M059J (cell line): ENCODE measurements at places on chromosomes 11 and 22.
A peak's percentile ranks its signal among the peaks of the same experiment; 100 is the strongest.

- DNase-seq, result no peak
Measured at GRCh38 chr11:2761131-2762030, 61.6 kb upstream of the KCNQ1OT1 start.

GRCh38 chr22:23847310-23847920 is 8.6 kb upstream of the DERL3 start:
- DNase-seq, result no peak

DNA sequence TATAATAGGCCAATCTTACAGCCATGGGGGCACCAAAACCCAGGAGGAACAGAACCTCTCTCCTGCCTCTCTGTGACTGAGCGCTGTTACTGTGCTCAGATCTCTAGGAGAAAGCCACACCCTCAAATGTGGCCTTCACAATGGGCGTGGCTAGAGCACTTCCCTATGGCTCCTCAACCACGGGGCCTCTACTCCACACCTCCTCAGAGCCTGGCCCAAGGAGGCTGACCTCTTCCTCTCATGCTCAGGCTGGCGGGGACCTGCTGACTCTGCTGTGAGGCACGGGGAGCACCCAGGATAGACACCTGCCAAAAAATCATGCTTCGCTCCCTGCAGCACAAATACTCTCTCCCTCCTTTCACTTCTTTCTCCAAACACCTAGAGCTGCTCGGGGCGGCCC is 41.0 kb downstream of the C11orf58 start:
- DNase-seq, result peak; percentile 22

- peak; percentile 83 for DNase-seq
Measured at GRCh38 chr11:77244277-77245027, 57.0 kb downstream of the GDPD4 start.

DNA sequence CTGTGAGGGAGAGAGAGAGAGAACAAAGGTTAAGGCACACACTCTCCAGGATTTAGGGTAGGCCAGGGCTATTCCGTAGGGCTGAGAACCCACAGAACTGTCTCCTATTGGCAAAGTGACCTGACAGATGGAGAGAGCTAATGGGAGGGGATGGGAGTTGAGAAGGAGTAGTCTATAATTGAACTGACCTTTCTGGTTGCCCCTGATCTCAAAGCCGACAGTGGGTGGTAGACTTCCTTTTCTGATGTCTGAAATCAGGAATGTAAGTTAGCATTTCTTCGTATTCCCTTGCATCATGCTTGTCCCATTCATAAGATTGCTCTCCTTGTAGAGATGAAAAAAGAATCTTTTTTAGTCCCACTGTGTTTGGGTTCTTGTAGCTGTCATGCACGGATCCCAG is 210.1 kb downstream of the NTM start:
- DNase-seq, result no peak

DNA sequence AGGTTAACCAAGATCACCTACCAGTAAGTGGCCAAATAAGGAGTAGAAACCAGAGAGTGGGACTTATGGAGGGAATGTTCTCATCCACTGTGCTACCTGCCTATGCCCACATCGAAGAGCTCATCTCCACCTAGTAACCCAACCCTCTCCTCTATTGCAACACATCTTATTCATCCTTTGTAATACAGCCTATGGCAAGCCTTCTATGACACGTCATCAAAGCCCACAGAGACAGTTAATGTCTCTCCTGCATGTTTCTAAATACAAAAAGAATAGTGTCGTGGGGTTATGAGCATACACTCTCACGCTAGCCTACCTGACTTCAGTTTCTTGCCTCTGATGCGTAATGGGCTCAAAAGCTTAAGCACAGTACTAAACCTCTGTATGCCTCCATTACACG is 1158.1 kb upstream of the TENM4 start:
- DNase-seq, result peak; percentile 64

DNA sequence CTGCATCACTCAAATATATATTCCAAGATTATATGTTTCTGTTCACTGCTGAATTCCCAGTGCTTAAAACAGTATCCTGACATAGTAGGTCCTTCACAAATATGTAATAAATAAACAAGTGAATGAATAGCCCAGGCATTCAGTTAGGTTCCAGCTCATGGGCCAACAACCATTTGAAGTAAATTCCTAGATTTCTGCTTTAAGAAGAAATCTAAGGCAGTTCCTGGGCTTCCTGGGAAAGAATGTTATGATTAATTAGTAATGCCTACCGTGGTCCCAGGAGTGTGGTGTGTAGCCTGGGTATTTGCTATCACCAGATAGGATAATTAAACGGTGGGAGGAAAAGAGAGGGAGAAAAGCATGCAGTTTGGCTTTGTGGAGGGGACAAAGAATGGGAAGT is 576.8 kb downstream of the SOX6 start:
- DNase-seq, result no peak

GRCh38 chr11:72225411-72225951 is 914 bp downstream of the INPPL1 start:
- no peak for DNase-seq

GRCh38 chr22:39575552-39575825 is 4.9 kb downstream of the CACNA1I start:
- DNase-seq, result no peak

- no peak for DNase-seq
Measured at GRCh38 chr22:40764763-40765441, 54.2 kb downstream of the SLC25A17 start.

- DNase-seq, result no peak
Measured at GRCh38 chr22:46976143-46976542, 213.7 kb downstream of the TBC1D22A start.

- no peak for DNase-seq
Measured at GRCh38 chr22:30947173-30947815, 21.3 kb downstream of the MORC2 start.

DNA sequence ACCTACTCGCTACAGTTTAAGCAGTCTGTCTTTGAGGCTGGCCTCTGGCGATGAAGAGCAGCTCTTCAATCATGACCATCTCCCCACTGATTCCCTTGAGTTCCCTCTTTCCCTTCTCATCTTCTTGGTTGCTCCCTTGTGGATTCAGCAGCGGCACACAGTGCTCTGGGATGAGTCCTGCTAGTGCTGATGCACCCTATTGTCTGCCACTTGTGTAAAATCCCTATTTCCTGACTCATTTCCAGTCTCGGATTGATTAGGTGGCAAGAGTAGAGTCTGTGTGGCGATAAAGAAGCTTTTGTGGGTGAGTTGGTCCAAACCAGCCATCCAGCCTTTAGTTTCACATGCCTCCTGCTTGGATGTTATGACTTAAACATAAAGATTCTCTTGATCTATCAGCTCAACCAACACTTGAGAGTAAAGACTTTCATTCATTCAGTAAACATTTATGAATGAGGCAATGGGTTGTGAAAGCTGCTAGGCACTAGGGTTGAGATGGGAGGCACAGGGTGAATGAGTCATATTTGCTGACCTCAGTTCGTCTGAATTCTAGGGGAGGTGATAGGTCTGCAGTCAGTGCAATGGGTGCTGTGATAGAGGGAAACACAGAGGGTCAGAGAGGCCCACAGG is 219.4 kb upstream of the RAG2 start:
- DNase-seq, result peak; percentile 11

DNA sequence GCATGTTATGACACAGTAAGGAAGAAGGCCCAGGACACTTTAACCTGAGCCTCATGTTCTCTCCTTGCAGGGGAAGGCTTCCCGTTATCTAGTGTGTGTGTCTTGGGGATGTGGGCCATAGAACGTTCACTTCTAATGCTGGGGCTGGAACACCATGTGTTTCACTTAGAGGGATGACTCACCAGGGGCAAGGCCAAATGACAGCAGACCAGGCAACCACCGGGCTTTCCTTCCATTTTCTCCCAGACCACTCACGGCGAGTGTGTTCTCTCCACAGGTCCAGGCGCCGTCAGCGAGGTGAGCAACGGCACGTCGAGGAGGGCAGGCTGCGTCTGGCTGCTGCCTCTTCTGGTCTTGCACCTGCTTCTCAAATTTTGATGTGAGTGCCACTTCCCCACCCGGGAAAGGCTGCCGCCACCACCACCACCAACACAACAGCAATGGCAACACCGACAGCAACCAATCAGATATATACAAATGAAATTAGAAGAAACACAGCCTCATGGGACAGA is 964.4 kb downstream of the NTM start:
- DNase-seq, result no peak

GRCh38 chr22:35555483-35555890 is 14.9 kb downstream of the RASD2 start:
- no peak for DNase-seq

DNA sequence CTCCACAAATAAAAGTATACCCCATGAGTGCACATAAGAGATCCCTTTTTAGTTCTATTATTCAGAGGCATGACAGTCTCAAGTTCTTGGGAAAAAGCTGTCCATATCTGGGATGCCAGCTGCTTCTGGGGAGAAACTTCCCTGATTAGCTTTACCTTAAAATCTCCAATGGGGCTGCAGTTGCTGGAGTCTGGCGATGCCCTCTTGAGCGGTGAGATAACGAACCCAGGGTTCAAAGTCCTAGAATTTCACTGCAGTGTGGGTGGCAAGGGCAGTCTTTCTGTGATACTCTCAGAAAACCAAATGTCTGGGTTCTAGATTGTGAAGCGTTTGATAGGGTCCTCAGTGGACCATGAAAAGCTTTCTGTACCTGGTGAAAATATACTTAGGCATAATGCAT is 7.4 kb upstream of the PRR33 start:
- no peak for DNase-seq

- no peak for DNase-seq
Measured at GRCh38 chr22:19514831-19515565, 9.2 kb downstream of the CLDN5 start.

- DNase-seq, result peak; percentile 17
Measured at GRCh38 chr11:79940974-79941735, 500.3 kb upstream of the TENM4 start.

DNA sequence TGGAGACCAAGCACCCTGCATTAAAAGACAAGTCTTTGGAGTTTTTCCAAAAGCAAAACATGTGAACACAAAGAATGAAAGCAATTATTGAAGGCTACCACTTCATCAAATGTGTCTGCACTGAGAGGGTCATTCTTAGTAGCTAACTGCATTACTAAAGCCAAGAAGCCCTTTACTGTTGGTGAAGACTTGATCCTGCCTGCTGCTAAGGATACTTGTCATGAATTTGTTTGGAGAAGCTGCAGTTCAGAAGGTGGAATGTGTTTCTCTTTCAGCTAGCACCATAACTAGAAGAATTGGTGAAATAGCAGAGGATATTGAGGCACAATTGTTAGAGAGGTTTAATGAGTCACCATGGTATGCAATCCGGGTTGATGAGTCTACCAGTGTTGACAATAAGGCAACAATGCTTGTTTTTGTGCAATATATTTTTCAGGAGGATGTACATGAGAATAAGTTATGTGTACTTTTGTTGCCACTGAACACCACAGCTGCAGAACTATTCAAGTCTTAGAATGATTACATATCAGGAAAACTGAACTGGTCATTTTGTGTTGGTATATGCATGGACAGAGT is 457.3 kb upstream of the ISX start:
- peak; percentile 52 for DNase-seq
